ENCODE measurements at places on chromosomes 13 and 19. TPM values are rescaled to one million over a fixed set of nuclear protein-coding genes. Genes with fewer than 3 reads are reported as not detected.

Gene OR4F17
- polyA plus RNA-seq = not detected

Gene DDX49
- polyA plus RNA-seq = 50.6 TPM

Gene KIR2DL1
- not detected for polyA plus RNA-seq

- DNase-seq = no peak
Observed at GRCh38 chr19:23554548-23554947, 132.5 kb downstream of the ZNF675 start.

DNA sequence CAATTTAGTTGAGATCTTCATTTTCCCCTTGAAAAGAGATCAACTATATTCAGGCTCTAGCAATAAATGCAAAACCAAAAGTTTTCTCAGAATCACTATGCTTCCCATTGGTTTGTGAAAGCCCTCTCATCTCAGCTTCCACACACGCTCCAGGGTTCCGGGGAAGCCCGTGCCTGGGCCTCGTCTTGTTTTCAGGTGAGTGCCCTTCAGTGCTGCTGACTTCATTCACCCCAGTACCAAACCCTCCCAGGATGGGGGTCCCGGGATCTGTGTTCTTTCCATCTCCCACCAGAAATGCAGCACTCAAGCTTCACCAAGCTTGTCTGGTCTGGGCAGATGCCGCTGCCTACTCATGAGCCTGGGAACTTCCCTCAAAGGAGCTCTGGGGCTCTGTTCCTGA is 97.7 kb downstream of the TEX29 start:
- no peak for DNase-seq
